ENCODE measurements at places on chromosomes 7 and 10. TPM values are rescaled to one million over a fixed set of nuclear protein-coding genes. Genes with fewer than 3 reads are reported as not detected.

- H3K27me3 ChIP-seq, result peaks cover 9% of the 10 kb centered on the region
- no peak overlapping the region for H3K27ac ChIP-seq
- H3K36me3 ChIP-seq, result no peaks in the 10 kb centered on the region
- H3K4me3 ChIP-seq, result no peak overlapping the region
- no peak for DNase-seq
These were observed 1250.6 kb downstream of the GATA3 start for GRCh38 chr10:9305018-9305655.

GRCh38 chr7:106944035-106944665, 79.1 kb downstream of the PIK3CG start:
- H3K27ac ChIP-seq, result no peak overlapping the region
- H3K4me1 ChIP-seq, result no peaks in the 10 kb centered on the region
- H3K36me3 ChIP-seq, result no peaks in the 10 kb centered on the region
- H3K4me3 ChIP-seq, result no peak overlapping the region
- DNase-seq, result no peak

DNA sequence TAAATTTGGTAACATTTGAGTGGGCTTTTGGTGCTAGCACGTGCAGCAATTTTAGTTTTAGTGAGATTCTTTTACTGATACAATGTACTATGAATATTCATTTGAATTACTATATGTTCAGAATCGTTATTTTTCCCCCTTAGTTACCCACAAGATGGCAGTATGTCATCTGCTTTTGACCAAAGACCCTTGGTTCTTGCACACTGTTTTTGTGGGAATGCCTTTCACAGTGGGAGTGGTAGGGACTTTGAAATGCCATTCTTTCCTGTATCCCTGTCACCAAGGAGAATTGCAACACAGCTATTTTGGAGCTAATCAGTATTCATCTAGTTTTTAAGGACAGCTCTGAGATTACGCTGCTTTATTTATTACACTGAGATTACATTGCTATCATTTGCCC, 40.6 kb downstream of the SEC23IP start:
- H3K36me3 ChIP-seq, result peaks cover 13% of the 10 kb centered on the region
- no peaks in the 10 kb centered on the region for H3K4me1 ChIP-seq
- no peak overlapping the region for H3K27ac ChIP-seq
- H3K4me3 ChIP-seq, result no peak overlapping the region
- H3K27me3 ChIP-seq, result no peaks in the 10 kb centered on the region

The C10orf90 gene
- not detected for total RNA-seq

The THAP5 gene
- total RNA-seq, result 32.8 TPM

GRCh38 chr7:159105066-159105780, 39.4 kb downstream of the VIPR2 start:
- no peaks in the 10 kb centered on the region for H3K27me3 ChIP-seq
- no peaks in the 10 kb centered on the region for H3K36me3 ChIP-seq
- H3K4me1 ChIP-seq, result peaks cover 2% of the 10 kb centered on the region
- H3K27ac ChIP-seq, result no peak overlapping the region
- no peak overlapping the region for H3K4me3 ChIP-seq

The CNNM1 gene
- total RNA-seq, result 0.26 TPM

The CALML5 gene
- not detected for total RNA-seq

GRCh38 chr10:126059076-126059826, 162.9 kb downstream of the FANK1 start:
- H3K4me3 ChIP-seq, result no peak overlapping the region
- H3K4me1 ChIP-seq, result no peaks in the 10 kb centered on the region
- no peak for DNase-seq
- H3K27me3 ChIP-seq, result peaks cover 9% of the 10 kb centered on the region

The CTBP2 gene
- total RNA-seq, result 0.94 TPM

DNA sequence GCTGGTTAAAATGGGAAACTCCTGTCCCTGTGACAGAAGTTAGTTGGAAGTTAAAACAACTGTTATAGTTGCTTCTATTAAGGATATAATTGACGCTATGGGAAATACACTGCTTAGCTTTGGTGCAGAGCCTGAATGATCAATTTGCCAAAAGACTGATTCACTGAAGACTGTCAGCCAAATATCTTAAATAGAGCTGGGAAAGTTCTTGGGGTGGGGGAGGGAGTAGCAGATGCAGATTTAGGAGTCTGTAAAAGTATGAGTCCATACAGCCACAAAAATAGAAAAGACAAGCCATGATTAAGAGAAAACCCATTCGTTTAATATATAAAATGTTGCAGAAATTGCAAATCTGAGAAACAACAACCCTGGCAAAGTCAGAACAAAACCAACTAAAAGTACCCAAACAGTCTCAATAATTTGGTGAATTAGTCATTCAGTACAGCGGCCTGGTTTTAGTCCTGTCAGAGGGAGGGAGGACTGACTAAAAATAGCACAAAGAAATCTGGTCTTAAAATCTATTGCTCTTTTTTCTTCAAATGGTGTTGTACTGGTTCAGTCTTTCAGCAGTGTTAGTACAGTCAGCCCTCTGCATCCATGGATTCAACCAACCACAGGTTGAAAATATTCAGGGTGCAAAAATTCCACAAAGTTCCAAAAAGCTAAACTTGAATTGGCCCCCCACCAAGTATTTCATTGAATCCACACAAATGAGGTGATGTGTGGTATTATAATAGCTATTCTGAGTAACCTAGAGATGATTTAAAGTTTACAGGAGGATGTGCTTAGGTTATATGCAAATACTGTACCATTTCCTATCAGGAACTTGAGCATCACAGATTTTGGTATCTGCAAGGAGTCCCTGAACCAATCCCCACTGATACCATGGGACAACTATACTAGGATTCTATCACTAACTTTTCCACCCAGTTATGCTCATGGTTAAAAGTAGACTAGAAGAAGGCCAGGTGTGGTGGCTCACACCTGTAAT, 30.0 kb downstream of the STK17A start:
- H3K4me1 ChIP-seq, result peaks cover 55% of the 10 kb centered on the region
- peak overlapping the region; percentile 77 for H3K27ac ChIP-seq
- DNase-seq, result no peak
- H3K27me3 ChIP-seq, result no peaks in the 10 kb centered on the region
- peak overlapping the region; percentile 46 for H3K4me3 ChIP-seq
- peaks cover 58% of the 10 kb centered on the region for H3K36me3 ChIP-seq

DNA sequence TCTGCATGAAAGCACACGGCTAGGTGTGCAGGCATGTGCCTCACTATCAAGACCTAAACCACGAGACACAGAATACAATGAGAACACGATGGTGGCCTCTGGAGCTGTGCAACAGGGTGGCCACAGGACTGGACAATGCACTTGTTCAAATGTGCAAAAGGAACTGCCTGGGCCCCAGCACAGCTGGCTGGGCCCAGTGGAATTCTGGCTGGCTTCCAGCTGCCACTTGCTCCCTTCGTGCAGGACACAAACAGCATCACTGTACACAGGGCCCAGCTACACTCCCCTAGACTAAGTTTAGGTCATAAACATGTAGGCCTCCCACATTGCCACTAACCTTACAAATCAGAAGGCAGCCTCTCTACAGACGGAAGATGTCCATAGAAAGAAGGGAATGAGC, 23.4 kb downstream of the DOCK4 start:
- no peak overlapping the region for H3K27ac ChIP-seq
- no peak overlapping the region for H3K4me3 ChIP-seq
- H3K4me1 ChIP-seq, result no peaks in the 10 kb centered on the region
- no peaks in the 10 kb centered on the region for H3K36me3 ChIP-seq
- no peak for DNase-seq

The NXPH1 gene
- total RNA-seq, result not detected

DNA sequence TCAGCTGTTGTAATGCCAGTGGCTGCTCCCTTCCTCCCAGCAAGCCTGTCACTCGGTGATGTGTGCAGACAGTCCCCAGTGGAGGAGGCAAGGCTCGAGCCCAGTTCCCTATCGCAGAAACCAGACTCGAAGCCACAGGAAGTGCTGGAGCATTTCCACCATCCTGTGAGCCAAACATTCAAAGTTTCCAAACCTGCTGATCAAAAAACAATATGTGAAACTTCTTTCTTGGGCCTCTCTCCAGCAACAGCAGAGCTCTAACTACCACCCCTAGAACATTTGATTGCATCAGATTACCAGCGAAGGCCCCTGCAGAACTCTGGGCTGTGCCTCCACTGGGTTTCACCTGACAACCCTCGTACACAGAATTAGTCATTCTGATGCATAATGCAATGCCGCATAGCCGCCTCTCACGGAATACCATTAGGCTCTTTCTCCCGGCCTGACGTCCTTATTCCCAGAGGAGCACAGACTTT, 94.0 kb downstream of the ELMO1 start:
- H3K4me1 ChIP-seq, result peaks cover 42% of the 10 kb centered on the region
- H3K27me3 ChIP-seq, result no peaks in the 10 kb centered on the region
- H3K36me3 ChIP-seq, result peaks cover 2% of the 10 kb centered on the region

DNA sequence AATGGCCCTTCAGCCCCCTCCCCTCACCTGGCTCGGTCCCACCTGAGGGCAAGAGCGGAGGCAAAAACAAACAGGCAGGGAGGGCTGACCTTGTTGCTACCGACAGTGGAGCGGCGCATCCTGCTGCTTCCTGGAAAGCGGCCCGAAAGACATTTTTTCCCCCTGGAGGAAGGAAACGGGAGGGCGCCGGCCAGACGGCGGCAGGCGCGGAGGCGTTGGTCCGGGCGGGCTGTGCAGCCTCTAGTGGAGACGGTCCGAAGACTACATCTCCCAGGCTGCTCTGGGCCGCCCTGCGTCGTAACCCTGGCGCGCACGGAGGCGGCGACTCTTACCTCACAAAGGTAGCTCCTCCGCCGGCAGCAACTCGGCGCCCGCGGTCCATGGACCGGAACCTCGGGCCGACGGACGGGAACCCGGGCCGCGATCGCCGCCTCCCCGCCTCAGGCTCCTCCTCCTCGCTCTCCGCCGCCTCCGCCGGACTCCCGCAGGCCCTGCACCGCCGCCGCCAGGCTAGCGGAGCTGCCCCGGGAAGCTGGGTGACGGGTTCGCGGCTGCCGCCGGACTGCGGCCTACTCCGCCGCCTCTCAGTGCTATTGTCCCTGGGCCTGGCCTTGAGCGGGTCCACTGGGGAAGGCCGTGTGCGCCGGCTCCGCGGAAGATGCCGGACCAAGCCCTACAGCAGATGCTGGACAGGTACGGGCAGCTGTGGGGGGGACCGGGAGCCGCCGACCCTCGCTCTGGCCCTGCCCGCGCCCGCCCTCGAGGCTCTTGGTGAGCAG, at the start of the genes CPEB3 and MARCHF5:
Gene CPEB3 (minus strand): TSS at position 242 of the 779 bp plus-strand sequence. CDS start 50,728 bp downstream, outside the sequence.
Gene MARCHF5 (plus strand): TSS at position 331 of the 779 bp plus-strand sequence. CDS start 328 bp downstream, at position 659.
- peak; percentile 91 for DNase-seq
- H3K36me3 ChIP-seq, result peaks cover 6% of the 10 kb centered on the region
- peak within 1 kb of the TSS; percentile 98 for H3K4me3 ChIP-seq
- peak within 1 kb of the TSS; percentile 84 for H3K27ac ChIP-seq
- peaks cover 21% of the 10 kb centered on the region for H3K4me1 ChIP-seq

DNA sequence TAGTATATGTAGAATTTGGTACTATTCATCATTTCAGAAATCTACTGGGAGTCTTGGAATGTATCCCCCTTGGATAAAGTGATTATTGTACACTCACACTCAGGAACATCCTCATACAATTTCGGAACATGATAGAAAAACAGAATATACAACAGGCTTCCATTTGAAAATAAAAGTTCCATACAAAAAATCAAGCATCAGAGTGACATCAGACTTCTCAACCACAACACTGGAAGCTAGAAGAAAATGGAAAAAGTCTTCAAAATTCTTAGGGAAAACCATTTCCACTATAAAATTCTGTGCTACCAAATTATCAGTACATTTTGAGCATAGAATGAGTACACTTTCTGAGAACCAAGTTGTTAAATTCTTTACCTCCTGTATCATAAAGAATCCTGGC, 8.8 kb downstream of the LYZL1 start:
- H3K4me3 ChIP-seq, result no peak overlapping the region
- DNase-seq, result no peak
- H3K27me3 ChIP-seq, result peaks cover 25% of the 10 kb centered on the region
- no peak overlapping the region for H3K27ac ChIP-seq

- DNase-seq, result no peak
- no peaks in the 10 kb centered on the region for H3K36me3 ChIP-seq
- no peaks in the 10 kb centered on the region for H3K4me1 ChIP-seq
- H3K27ac ChIP-seq, result no peak overlapping the region
- H3K27me3 ChIP-seq, result peaks cover 9% of the 10 kb centered on the region
These were observed 136.9 kb upstream of the GPR26 start for GRCh38 chr10:123529146-123529760.

The ATOH7 gene
- total RNA-seq, result not detected

DNA sequence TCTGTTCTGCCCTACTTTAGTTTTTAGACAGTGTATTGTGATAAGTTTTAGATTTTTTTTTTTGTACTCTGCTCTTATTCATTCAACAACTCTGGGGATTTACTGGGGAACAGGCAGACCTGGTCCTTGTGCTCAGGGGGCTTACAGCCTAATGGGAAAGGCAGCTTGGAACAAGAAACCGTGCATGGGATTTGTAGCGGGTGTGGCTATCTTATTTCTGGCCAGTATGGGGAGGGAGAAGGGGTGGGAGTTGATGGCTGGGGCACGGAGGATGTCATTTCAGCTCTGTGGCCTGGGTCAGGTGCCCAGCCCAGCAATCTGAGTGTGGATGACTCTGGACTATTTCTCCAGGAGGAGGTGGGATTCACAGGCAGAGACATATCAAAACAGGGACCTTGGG, 47.0 kb downstream of the GRK5 start:
- no peak overlapping the region for H3K4me3 ChIP-seq
- H3K4me1 ChIP-seq, result peaks cover 8% of the 10 kb centered on the region
- H3K27ac ChIP-seq, result no peak overlapping the region
- peaks cover 2% of the 10 kb centered on the region for H3K36me3 ChIP-seq
- no peak for DNase-seq
- H3K27me3 ChIP-seq, result no peaks in the 10 kb centered on the region

The SEMA4G gene
- 1.2 TPM for total RNA-seq

The DYDC2 gene
- total RNA-seq, result not detected

The ADAM12 gene
- 0.17 TPM for total RNA-seq

DNA sequence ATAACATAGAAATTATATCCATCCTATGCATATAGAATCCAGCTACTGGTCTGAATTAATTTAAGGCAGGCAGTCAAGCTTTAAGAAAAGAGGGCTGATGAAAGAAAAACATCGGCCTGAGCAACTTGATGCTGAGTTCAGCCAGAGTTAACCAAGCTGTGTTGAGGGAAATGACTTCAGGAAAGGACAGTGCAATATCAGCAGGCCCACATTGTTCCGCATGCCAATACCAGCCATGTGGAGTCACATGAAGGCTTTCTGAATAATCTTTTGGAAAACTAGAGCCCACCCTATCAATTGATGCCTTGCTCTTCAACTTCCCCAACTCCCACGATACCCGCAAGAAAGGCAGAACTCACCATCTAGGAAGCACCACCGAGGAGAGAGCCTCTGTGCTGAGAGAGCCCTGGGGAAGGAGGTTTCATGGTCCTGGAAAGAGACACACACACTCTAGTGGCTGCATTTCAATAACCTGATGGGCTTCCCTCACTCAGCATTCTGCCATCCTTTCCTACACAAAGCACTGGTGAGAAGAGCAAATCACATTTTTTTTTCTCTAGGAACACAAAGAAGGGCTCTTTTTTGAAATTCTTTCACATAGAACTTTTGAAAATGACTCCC, 125.8 kb upstream of the PTN start:
- no peak for DNase-seq
- no peaks in the 10 kb centered on the region for H3K27me3 ChIP-seq
- no peaks in the 10 kb centered on the region for H3K4me1 ChIP-seq
- H3K36me3 ChIP-seq, result no peaks in the 10 kb centered on the region
- H3K4me3 ChIP-seq, result no peak overlapping the region

- no peak for DNase-seq
- no peak overlapping the region for H3K4me3 ChIP-seq
- no peak overlapping the region for H3K27ac ChIP-seq
- H3K36me3 ChIP-seq, result peaks cover 4% of the 10 kb centered on the region
- peaks cover 4% of the 10 kb centered on the region for H3K4me1 ChIP-seq
These were observed 115.7 kb downstream of the TPK1 start for GRCh38 chr7:144720149-144720548.

The EGR2 gene
- total RNA-seq, result 1.4 TPM

- no peak for DNase-seq
- H3K4me3 ChIP-seq, result no peak overlapping the region
- peaks cover 1% of the 10 kb centered on the region for H3K36me3 ChIP-seq
- no peaks in the 10 kb centered on the region for H3K27me3 ChIP-seq
- no peak overlapping the region for H3K27ac ChIP-seq
These were observed 90.1 kb downstream of the UBE2H start for GRCh38 chr7:129862682-129863081.
